ENCODE measurements at places on chromosomes 1 and 21. TPM values are rescaled to one million over a fixed set of nuclear protein-coding genes. Genes with fewer than 3 reads are reported as not detected.

The AMY1C gene
- total RNA-seq: 8.7 TPM

The SUSD4 gene
- total RNA-seq: 2.2 TPM

The NENF gene
- 45.6 TPM for total RNA-seq

The DNAJC28 gene
- 2.3 TPM for total RNA-seq

The ERMAP gene
- 18.2 TPM for total RNA-seq

The S100A10 gene
- 643 TPM for total RNA-seq

The TCHHL1 gene
- total RNA-seq: not detected

The TNFRSF25 gene
- total RNA-seq: 10.0 TPM

The CRYBG2 gene
- 6.9 TPM for total RNA-seq

The RRAGC gene
- 32.7 TPM for total RNA-seq

The SYT14 gene
- 0.03 TPM for total RNA-seq

- DNase-seq: peak; percentile 22
- no peaks in the 10 kb centered on the region for H3K36me3 ChIP-seq
- H3K4me3 ChIP-seq: no peak overlapping the region
- no peaks in the 10 kb centered on the region for H3K27me3 ChIP-seq
- no peak overlapping the region for H3K27ac ChIP-seq
- peaks cover 7% of the 10 kb centered on the region for H3K4me1 ChIP-seq
Measured at GRCh38 chr1:28779751-28780408, 32.1 kb upstream of the OPRD1 start.

GRCh38 chr1:77543822-77544448 lies 138.5 kb downstream of the ZZZ3 start:
- H3K27ac ChIP-seq: no peak overlapping the region
- H3K4me3 ChIP-seq: no peak overlapping the region
- DNase-seq: no peak
- H3K36me3 ChIP-seq: no peaks in the 10 kb centered on the region

DNA sequence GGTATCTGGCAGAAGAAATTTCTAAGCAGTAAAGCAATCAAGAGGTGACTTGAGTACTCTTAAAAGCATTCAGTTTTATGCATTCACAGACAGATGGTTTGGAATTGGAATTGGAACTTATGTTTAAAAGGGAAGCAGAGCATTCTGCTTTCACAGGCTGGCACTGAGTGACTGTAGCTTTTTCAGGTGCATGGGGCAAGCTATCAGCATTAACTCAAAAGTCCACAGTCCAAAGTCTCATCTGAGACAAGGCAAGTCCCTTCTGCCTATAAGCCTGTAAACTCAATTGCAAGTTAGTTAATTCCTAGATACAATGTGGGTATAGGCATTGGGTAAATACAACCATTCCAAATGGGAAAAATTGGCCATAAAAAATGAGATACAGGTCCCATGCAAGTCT lies 1620.3 kb downstream of the MRPL39 start:
- H3K4me3 ChIP-seq: no peak overlapping the region
- DNase-seq: no peak
- no peaks in the 10 kb centered on the region for H3K36me3 ChIP-seq
- H3K4me1 ChIP-seq: no peaks in the 10 kb centered on the region
- no peaks in the 10 kb centered on the region for H3K27me3 ChIP-seq
- H3K27ac ChIP-seq: no peak overlapping the region

DNA sequence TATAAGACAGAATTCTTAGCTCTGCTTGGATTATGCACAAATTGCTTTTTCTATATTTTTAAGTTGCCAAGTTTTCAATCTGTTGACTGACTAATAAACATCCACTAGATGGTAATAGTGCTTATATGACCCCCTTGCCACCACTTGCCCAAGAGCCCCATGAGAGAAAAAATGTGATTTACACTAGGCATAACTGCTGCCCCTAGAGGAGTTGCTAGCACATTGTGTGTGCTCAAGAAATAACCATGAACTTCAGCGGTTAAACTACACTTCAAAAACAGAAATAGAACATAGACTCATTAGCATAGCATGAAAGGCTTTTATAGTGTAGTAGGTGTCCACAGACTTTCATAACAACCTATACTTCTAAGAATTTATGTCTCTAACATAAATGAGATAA lies 61.4 kb downstream of the BRINP3 start:
- no peaks in the 10 kb centered on the region for H3K36me3 ChIP-seq
- H3K4me3 ChIP-seq: no peak overlapping the region
- DNase-seq: no peak

DNA sequence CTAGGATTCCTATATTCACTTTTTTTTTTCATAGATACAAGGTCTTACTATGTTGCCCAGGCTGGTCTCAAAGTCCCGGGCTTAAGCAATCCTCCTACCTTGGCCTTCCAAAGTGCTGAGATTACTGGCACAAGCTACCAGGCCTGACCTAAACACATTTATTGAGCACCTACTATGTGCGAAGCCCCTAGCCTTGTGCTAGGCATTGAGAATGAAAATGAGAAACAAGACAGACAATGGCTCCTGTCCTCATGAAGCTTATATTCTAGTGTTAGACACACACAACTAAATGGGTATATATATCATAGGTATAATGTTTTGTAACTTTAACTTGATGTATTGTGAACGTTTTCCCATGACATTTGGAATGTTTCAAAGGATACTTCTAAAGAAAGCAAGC lies 11.5 kb downstream of the TMEM50A start:
- H3K27me3 ChIP-seq: no peaks in the 10 kb centered on the region
- no peaks in the 10 kb centered on the region for H3K4me1 ChIP-seq
- H3K4me3 ChIP-seq: no peak overlapping the region
- H3K27ac ChIP-seq: no peak overlapping the region

- no peak overlapping the region for H3K4me3 ChIP-seq
- H3K4me1 ChIP-seq: peaks cover 6% of the 10 kb centered on the region
- no peaks in the 10 kb centered on the region for H3K36me3 ChIP-seq
Measured at GRCh38 chr1:60904099-60904851, 178.1 kb upstream of the NFIA start.

GRCh38 chr1:164644774-164645644 lies 86.0 kb downstream of the PBX1 start:
- no peak overlapping the region for H3K27ac ChIP-seq
- H3K36me3 ChIP-seq: no peaks in the 10 kb centered on the region
- no peaks in the 10 kb centered on the region for H3K27me3 ChIP-seq
- no peak overlapping the region for H3K4me3 ChIP-seq

DNA sequence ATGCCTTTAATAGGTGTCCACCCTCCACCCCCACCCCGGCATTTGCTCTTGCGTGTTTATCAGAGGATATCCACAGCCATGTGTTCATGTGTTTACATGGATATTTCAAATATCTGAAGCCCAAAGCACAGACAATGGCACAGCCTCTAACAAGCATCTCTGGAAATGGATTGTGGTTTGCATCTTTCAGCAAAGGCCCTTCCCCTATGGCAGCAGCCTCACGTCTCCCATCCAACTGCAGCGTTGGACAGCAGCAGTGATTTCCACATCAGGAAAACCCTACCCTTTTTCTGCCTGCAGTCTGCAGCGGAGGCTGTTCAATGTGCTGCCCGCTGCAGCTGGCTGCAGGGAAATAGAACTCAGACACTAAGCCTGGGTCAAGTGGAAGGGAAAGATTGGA lies 1.6 kb downstream of the RASSF5 start:
- H3K4me3 ChIP-seq: peak overlapping the region; percentile 63
- DNase-seq: peak; percentile 62
- no peaks in the 10 kb centered on the region for H3K36me3 ChIP-seq
- H3K27ac ChIP-seq: no peak overlapping the region

GRCh38 chr1:246801241-246802020 lies 77.2 kb downstream of the SCCPDH start:
- H3K27ac ChIP-seq: no peak overlapping the region
- H3K36me3 ChIP-seq: no peaks in the 10 kb centered on the region
- peaks cover 8% of the 10 kb centered on the region for H3K27me3 ChIP-seq
- H3K4me3 ChIP-seq: no peak overlapping the region
- no peak for DNase-seq
- no peaks in the 10 kb centered on the region for H3K4me1 ChIP-seq

GRCh38 chr21:36325373-36326010 lies 5.5 kb downstream of the MORC3 start:
- peaks cover 15% of the 10 kb centered on the region for H3K36me3 ChIP-seq
- no peak overlapping the region for H3K4me3 ChIP-seq
- peaks cover 59% of the 10 kb centered on the region for H3K4me1 ChIP-seq
- no peak overlapping the region for H3K27ac ChIP-seq
- no peaks in the 10 kb centered on the region for H3K27me3 ChIP-seq

DNA sequence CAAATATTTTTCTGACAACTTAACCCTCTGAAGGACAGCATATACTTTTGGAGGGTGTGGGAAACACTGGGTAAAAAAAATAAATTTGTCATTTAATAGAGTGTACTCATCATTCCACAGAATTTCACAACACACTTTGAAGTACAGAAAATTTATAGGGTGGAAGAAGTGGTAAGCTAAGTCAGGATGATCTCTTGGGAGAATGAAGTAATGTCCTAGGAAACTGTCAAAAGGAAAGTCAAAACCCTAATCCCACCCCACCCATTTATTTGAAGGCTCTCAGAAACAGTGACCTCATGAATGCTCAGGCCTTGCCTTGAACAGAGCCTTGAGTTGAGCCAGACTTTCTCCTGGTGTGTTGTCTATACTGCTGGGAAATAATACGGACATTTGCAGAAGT lies 7.3 kb upstream of the UAP1 start:
- DNase-seq: no peak
- H3K4me3 ChIP-seq: no peak overlapping the region
- H3K36me3 ChIP-seq: no peaks in the 10 kb centered on the region
- no peaks in the 10 kb centered on the region for H3K4me1 ChIP-seq

- H3K4me1 ChIP-seq: no peaks in the 10 kb centered on the region
- peaks cover 11% of the 10 kb centered on the region for H3K27me3 ChIP-seq
- H3K36me3 ChIP-seq: no peaks in the 10 kb centered on the region
- no peak overlapping the region for H3K27ac ChIP-seq
- DNase-seq: no peak
- H3K4me3 ChIP-seq: no peak overlapping the region
Measured at GRCh38 chr1:26153966-26154532, 4.8 kb upstream of the FAM110D start.

DNA sequence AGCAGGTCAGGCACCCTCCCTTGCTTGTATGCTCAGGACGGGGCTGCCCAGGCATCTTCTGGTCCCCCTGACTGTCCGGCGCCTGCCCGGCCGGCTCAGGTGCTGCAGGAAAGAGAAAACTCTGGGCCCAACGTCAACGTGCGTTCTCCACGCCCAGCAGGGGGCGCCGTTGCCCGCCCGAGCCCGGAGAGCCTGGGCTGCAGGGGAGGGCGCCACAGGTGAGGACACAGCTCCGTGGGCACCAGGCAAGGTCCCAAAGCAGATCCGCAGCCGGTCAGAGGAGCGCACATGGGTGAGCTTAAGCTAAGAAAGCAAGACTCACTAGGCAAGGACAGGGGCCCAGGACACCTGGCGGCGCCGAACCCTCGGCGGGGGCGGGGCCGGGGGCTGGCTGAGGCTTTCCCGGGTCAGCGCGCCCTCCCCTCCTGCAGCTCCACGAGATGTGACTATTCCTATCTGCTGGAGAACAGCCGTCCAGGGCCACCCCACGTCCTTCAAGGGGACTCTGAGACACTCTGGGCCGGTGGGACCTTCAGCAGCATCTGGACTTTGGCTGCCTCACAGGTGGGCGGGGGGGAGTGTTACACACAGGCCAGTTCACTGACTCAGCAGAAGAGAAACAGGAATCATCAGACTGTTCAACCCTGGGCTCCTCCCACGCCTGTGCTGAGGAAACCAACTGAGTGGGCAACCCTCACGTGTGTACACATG lies 29.3 kb downstream of the KRTAP10-1 start:
- no peak overlapping the region for H3K4me3 ChIP-seq
- H3K27me3 ChIP-seq: peaks cover 18% of the 10 kb centered on the region
- H3K36me3 ChIP-seq: no peaks in the 10 kb centered on the region

GRCh38 chr1:11720525-11720924 lies 15.4 kb upstream of the AGTRAP start:
- no peak for DNase-seq
- H3K36me3 ChIP-seq: no peaks in the 10 kb centered on the region
- no peak overlapping the region for H3K27ac ChIP-seq
- H3K4me3 ChIP-seq: no peak overlapping the region
- no peaks in the 10 kb centered on the region for H3K4me1 ChIP-seq

- DNase-seq: no peak
- no peaks in the 10 kb centered on the region for H3K4me1 ChIP-seq
- H3K27ac ChIP-seq: no peak overlapping the region
Measured at GRCh38 chr1:189175889-189176288, 1301.8 kb downstream of the BRINP3 start.

DNA sequence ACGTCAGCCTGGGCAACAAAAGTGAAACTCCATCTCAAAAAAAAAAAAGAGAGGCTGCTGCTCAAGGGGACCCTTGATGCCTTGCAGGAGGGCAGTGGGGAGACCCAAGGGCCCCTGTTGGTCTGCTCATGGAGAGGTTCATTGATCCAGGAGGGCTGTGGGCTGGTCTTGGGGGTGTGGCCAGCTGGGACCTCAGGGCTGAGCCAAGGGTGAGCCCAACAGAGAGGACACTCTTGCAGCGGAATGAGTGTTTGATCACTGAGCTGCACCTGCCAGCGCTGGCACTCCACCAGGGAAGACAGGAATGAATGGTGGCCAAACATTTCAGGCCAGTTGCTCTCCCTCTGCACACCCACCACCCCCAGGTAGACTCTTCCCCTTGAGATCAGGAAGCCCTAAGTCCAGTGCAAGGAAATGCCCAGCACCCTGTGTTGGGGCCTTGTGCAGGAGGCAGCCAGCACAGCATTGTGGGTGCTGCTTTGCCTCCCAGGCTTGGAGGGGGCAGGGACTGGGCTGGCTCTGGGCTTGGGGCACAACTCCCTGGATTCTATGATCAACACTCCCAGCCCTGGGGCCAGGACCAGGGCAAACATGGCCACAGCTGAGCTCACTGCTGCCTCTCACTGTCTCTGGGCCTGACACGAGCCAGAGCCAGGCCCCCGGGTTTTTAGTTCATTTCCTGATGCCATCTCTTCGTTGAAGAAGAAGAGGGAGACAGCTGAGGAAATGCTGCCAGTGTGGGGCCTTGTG lies 50.7 kb downstream of the IRF2BP2 start:
- H3K27ac ChIP-seq: no peak overlapping the region
- H3K4me3 ChIP-seq: no peak overlapping the region
- no peaks in the 10 kb centered on the region for H3K4me1 ChIP-seq
- no peaks in the 10 kb centered on the region for H3K27me3 ChIP-seq

GRCh38 chr1:20123722-20124455 lies 4.6 kb upstream of the PLA2G2D start:
- DNase-seq: no peak
- no peak overlapping the region for H3K27ac ChIP-seq
- no peak overlapping the region for H3K4me3 ChIP-seq

- no peak for DNase-seq
- H3K4me1 ChIP-seq: no peaks in the 10 kb centered on the region
- H3K27me3 ChIP-seq: no peaks in the 10 kb centered on the region
- no peak overlapping the region for H3K4me3 ChIP-seq
- no peak overlapping the region for H3K27ac ChIP-seq
Measured at GRCh38 chr1:157852476-157852875, 10.9 kb upstream of the CD5L start.

GRCh38 chr1:167824163-167824794 lies 89.7 kb downstream of the ADCY10 start:
- no peak overlapping the region for H3K4me3 ChIP-seq
- no peaks in the 10 kb centered on the region for H3K27me3 ChIP-seq
- DNase-seq: no peak
- H3K36me3 ChIP-seq: no peaks in the 10 kb centered on the region

- no peak for DNase-seq
- H3K27ac ChIP-seq: no peak overlapping the region
- H3K4me1 ChIP-seq: no peaks in the 10 kb centered on the region
- H3K4me3 ChIP-seq: no peak overlapping the region
Measured at GRCh38 chr1:71850936-71851335, 431.4 kb downstream of the NEGR1 start.

- no peaks in the 10 kb centered on the region for H3K27me3 ChIP-seq
- DNase-seq: no peak
- H3K27ac ChIP-seq: no peak overlapping the region
- no peak overlapping the region for H3K4me3 ChIP-seq
- no peaks in the 10 kb centered on the region for H3K36me3 ChIP-seq
Measured at GRCh38 chr1:230029244-230029941, 37.6 kb upstream of the GALNT2 start.

Data from upper lobe of right lung (tissue), 1 donor.